Stimulated activated CD8-positive, alpha-beta memory T cell treated with anti-CD3 and anti-CD28 coated beads, Interleukin-7, amount 100 ng/mL, for 1 hour (primary cell): ENCODE measurements at places on chromosomes 6 and 20.

DNA sequence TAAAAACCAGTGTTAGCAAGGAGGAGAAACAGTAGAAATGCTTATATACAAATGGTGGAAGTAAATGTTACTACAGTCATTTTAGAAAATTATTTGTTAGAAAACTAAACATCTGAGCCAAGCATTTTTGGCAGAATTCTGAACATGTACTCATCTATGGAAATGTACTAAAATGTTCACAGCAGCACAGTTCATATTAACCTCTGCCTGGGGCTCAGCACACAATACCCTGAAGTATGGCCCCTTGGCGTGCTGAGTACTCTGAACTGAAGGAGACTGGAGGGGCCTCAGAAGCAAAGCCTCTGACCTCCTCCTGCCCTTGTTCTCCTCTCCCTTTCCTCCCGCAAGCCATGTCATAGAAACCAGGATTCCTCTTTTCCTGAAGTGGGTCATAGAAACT, 66.2 kb upstream of the RALGAPA2 start:
- DNase-seq: no peak

GRCh38 chr6:76043690-76044089, 28.8 kb downstream of the IMPG1 start:
- DNase-seq: no peak

GRCh38 chr6:32581315-32582095, 8.1 kb downstream of the HLA-DRB1 start:
- no peak for DNase-seq

- DNase-seq: no peak
Observed at GRCh38 chr6:162387718-162388382, 339.7 kb downstream of the PRKN start.

DNA sequence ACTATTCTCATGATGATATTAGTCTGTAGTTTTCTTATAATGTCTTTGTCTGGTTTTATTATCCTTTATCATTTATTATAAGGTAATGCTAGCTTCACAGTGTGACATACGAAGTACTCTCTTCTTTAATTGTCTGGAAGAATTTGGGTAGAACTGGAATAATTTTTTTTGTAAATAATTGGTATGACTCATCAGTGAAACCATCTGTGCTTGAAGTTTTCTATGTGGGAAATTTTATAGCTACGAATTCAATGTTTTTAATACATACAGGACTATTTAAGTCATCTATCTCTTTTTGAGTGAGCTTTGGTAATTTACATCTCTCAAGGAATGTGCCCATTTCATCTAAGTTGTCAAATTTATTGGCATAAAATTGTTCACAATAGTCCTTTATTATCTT, 86.3 kb downstream of the SOD2 start:
- no peak for DNase-seq

DNA sequence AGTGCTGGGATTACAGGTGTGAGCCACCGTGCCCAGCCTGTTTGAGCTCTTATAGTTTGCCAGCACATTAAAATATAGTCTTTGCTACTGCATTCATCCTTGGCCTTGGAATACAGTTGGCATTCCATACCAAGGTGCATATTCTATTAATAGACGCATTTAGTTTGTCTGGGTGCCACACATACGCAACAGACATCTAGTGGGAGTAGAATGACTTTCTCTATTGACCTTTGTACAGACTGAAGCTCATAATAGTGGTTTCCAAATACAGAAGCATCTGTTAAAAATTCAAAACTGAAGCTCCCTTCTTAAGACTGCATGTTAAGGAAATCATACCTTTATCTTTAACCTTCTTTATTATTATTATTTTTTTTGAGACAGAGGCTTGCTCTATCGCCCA, 46.7 kb upstream of the FNDC1 start:
- no peak for DNase-seq

- DNase-seq: no peak
Observed at GRCh38 chr20:62360854-62361798, 6.0 kb downstream of the LAMA5 start.

GRCh38 chr6:43076464-43077332, 584 bp downstream of the PTK7 start:
- no peak for DNase-seq

DNA sequence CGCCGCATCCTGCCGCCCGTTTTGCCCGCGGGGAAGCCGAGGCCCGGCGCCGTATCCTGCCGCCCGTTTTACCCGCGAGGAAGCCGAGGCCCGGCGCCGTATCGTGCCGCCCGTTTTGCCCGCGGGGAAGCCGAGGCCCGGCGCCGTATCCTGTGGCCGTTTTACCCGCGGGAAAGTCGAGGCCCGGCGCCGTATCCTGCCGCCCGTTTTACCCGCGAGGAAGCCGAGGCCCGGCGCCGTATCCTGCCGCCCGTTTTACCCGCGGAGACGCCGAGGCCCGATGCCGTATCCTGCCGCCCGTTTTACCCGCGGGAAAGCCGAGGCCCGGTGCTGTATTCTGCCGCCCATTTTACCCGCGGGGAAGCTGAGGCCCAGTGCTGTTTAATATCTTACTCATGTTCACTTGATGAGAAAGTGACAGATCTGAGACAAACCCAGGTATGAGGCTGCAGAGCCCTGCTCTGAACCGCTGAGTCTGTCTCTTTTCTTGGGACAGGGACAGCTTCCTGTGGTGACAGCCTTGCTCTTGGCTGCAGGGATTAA, 129.4 kb downstream of the CDH26 start:
- no peak for DNase-seq

GRCh38 chr20:37389844-37390275, 43.9 kb downstream of the SRC start:
- no peak for DNase-seq

DNA sequence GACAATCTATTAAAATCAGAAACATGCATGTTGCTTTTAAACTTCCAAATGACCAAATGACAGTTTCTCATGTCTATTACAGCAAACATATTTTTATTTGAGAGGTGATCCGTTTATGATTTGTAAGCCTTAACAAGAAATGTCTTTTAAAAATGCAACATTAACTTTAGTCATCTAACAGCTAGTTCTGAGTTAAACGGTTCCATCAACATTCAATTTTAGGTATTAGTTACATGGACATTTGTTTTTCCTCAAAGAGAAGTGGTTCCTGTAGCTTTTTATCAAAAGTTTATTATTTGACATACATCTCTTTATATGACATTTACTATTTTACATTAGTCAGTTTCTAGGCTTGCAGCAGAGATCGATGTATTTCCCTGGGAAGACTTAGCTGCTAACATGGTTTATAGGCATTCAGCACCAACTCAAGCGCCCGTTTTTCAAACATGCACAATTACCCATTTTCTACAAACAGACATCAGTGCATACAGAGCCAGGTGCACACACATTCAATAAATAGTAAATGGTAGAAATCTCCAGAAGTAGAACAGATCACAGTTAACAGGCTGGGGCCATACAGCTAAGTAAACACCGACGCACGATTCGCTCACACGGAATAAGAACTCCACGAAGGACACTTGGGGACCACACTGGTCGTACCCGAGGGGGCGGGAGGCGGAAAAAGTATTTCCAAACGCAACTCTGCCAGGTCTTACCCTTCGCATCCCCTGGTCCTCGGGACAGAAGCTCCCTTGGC, 882 bp downstream of the CNR1 start:
- DNase-seq: no peak

DNA sequence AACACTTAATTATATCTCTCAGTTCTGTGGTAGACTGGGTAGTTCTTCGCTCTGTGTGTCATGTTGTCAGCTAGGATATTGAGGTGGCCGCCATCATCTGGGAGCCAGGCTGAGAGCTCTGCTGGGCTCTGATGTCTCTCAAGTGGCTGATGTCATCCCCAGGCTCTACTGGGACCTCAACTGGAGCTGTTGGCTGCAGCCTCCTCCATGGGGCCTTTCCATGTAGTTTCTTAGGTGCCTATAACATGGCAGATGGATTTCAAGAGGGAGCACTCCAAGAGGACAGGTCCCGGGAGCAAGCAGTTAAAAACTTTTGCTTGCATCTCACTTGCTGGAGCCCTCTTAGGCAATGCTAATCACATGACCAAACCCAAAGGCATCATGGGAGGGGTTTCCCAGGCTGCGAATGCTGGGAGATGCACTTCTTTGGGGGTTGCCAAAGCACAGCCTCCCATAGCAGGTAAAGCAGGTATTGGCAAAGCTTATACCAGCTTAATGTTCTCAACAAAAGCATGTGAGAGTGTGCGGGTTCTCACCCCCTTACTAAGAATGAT, 129.8 kb downstream of the TMEM242 start:
- no peak for DNase-seq

DNA sequence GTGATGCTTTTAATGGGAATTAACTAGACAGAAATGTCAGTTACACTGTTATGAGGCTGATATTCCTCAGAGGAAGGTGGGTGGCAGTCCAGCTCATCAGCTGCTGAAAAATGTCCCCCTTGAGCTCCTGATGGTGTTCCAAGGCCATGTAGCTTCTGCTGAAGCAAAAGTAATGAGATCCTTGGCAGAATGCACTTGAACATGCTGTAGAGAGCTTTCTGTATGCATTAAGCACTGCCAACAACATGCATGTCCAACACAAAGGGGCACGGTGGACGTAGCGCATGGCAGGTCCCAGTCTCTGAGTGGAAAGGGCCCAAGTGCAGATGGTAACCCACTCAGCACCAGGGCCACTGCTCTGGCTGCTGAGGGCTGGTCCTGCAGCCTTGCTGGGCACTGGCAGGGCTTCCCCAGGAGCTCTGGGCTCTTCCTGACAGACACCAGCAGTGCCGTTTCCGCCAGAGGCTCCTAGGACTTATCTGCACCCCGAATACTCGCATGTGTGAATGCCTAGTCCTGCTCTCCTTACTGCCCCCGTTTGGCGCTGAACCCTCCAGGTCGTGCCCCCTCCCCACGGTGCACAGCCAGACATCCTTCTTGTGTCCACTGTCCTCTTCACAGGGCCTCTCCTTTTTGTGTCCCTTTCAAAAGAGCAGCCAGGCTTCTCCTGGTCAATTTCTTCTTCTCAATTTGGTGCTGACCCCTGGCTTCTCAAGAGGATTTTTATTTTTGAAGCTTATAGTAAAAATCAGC, 18.6 kb upstream of the SYNDIG1 start:
- no peak for DNase-seq

- DNase-seq: no peak
Observed at GRCh38 chr6:135624402-135625295, 127.1 kb upstream of the AHI1 start.

- no peak for DNase-seq
Observed at GRCh38 chr6:45965792-45966191, 49.9 kb downstream of the CLIC5 start.

DNA sequence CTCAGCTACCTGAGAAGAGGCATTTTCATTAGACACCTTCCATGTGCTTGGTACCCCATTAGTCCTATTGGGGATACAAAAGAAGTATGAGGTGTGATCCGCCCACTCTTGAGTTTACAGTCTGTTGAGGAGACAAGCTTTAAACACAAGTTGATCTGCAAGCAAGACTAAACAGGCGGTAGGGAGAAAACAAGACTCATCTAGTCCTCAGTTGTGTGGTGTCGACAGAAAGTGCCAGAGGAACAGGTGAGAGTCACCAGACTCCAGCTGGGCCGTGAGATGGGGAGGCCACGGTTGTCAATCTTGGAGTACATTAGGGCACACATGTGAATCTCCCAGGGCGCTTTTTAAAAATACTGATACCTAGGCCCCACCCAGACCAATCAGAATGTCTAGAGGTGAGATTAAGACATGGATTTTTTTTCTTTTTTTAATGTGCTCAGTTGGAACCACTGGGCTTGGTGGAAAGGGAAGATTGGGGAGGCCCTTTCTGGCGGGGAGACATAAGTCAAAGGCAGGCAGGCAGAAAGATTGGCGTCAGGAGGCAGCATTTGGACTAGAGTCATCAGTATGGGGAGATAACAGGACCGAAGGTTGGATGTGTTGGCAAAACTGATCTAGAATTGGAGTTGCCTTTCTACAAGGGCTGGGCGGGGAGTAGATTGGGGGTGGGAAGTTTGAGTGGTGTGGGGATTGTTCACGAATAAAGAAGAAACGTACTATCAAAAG, 10.4 kb downstream of the E2F3 start:
- no peak for DNase-seq

GRCh38 chr6:47278545-47278944, 31.2 kb downstream of the TNFRSF21 start:
- DNase-seq: no peak

DNA sequence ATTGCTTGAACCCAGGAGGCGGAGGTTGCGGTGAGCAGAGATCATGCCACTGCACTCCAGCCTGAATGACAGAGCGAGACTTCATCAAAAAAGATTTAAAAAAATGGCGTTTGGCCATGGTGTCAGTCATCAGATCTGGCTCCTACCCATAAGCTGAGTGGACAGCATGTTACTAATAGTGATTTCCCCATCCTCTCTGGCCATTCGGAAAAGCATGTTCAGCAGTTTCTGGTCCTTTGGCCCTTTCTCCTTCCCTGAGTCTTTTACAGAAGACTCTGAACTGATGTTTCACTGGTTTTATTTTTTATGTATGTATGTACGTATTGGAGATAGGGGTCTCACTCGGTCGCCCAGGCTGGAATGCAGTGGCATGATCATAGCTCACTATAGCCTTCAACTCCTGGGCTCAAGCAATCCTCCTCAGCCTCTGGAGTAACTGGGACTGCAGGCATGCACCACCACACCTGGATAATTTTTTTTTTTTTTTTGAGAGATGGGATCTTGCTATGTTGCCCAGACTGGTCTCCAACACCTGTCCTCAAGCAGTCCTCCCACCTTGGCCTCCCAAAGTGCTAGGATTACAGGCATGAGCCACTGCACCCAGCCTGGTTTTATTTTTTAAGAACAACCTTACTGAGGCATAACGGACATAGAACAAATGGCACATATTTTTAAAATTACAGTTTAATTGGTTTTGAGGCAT, 84.2 kb upstream of the CNKSR3 start:
- no peak for DNase-seq

DNA sequence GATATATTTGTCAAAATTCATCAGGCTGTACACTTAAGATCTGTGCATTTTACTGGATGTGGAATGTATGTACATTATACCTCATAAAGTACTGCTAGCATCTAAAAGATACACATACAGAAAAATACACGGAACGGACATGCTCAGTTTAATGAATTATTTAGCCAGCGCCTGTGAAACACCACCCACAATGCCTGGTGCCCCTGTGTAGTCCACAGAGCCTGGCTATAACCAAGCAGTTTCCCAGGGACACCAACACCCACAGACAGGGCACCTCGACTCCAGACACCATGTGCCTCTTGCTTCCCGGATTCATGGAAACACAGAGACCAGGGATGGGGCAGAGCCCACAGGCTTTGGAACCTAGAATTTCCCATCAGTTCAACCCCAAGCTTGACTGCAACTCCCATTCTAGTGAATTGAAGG, 17.4 kb upstream of the ARMC12 start:
- no peak for DNase-seq
